ENCODE measurements at places on chromosomes 6 and 20. TPM values are rescaled to one million over a fixed set of nuclear protein-coding genes. Genes with fewer than 3 reads are reported as not detected.

Gene PRL
- total RNA-seq: not detected

Gene GUCA1A
- not detected for total RNA-seq

Gene LIN28B
- not detected for total RNA-seq

Gene ATP5F1E
- 128 TPM for total RNA-seq

Gene TGM3
- not detected for total RNA-seq

Gene RBPJL
- total RNA-seq: not detected

Gene TCF15
- 9.2 TPM for total RNA-seq

Gene TUBB2B
- total RNA-seq: 3.2 TPM

Gene GFRAL
- not detected for total RNA-seq
